ENCODE measurements at places on chromosomes 11 and 22.

GRCh38 chr11:67539550-67539949, 16.3 kb upstream of the CABP2 start:
- DNase-seq = no peak

DNA sequence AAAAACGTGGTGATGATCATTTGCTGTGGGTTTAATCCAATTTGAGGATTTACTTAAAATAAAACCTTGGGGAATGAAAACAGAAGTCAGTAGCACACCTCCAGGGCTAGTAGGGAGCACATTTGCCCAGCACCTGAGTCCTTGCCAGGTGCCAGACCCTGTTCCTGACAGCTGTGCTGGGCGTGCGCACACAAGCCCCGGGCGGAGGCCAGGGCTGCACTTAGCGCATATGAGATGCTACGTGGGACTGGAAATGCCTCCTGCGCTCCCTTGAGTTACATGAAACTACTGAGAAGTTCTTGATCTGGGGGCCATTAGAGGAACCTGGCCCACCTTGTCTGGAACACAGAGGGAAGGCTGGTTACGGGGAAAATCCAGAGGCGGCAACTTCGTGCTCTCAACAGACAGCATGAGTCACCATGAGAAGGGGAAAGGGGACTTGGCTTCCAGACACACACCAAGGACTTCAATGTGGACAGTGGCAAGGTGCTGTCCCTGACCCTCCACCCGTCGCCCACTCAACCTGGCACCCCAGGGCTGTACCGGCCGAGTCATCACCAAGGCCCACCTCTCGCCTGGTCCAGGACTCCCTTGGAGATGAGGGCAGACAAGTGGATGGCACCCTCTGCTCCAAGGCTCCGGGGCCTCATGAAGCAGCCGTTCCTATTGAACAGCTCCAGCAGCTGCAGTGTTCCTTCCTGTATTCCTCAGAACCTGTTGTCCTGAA, 1468.6 kb downstream of the BRD1 start:
- DNase-seq = no peak

DNA sequence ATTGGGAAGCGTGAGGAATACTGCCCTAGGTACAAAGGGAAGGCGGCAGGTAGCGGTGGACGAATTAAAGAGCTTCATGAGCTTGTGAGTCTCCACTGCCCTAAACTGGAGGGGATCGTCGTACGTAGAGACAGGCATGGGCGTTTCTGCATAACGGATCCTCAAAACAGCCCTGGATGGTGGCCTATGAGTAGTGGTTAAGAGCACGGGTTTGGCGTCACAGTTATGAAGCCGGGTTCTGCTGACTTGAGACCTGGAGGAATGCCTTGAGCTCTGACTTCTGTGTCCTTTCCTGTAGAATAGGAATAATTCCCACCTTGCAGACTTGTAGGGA, 335 bp downstream of the TMEM138 start:
- DNase-seq = no peak

GRCh38 chr11:17599460-17599925, 52.4 kb downstream of the OTOG start:
- no peak for DNase-seq

- peak; percentile 46 for DNase-seq
Observed at GRCh38 chr22:38051900-38052862, 5.0 kb upstream of the PICK1 start.

GRCh38 chr22:41620589-41621098, at the start of gene DESI1:
Gene DESI1, minus strand, starts transcription at chr22:41621043. Its CDS starts 204 bp downstream, at chr22:41620839.
- DNase-seq = no peak

GRCh38 chr22:26589367-26589844, 526 bp downstream of the TPST2 start:
- no peak for DNase-seq

DNA sequence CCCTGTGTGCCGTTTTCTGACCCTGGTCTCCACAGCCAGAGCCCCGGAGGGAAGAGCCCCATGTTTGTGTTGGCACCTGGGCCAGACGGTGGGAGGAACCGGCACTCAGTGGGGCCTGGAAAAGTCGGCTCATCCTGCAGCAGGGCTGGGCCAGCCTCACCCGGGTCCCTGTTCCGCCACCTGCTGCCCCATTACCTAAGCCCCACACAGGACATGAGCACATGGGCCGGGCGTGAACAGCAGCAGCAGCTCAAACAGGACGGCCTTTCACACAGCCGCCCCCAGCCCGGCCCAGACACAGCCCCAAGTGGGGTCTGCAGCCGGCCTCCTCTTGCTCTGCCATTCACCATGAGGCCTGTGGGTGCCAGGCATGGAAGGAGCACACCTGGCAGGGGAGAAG, 302.4 kb downstream of the MN1 start:
- no peak for DNase-seq

- no peak for DNase-seq
Observed at GRCh38 chr11:89184021-89184420, 6.3 kb downstream of the TYR start.

- no peak for DNase-seq
Observed at GRCh38 chr11:44707094-44707493, 19.7 kb upstream of the TSPAN18 start.

DNA sequence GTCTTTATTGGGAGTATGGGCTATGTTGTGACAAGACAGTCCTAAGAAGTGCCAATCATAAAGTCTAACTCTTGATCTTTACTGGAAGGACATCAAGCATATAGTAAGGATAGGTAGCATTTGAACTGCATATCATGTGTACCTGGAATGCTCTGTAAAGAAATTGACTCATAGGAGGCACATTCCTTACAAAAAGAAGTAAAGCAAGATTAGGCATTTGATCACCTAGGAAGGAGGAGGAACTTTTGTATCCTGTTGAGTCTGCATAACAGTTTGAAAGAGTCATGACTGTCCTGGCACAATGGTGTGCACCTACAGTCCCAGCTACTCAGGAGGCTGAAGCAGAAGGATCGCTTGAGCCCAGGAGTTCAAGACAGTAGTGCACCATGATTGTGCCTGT, 42.2 kb upstream of the DNAJB7 start:
- no peak for DNase-seq

- no peak for DNase-seq
Observed at GRCh38 chr11:69928121-69928520, 108.9 kb upstream of the FGF3 start.

DNA sequence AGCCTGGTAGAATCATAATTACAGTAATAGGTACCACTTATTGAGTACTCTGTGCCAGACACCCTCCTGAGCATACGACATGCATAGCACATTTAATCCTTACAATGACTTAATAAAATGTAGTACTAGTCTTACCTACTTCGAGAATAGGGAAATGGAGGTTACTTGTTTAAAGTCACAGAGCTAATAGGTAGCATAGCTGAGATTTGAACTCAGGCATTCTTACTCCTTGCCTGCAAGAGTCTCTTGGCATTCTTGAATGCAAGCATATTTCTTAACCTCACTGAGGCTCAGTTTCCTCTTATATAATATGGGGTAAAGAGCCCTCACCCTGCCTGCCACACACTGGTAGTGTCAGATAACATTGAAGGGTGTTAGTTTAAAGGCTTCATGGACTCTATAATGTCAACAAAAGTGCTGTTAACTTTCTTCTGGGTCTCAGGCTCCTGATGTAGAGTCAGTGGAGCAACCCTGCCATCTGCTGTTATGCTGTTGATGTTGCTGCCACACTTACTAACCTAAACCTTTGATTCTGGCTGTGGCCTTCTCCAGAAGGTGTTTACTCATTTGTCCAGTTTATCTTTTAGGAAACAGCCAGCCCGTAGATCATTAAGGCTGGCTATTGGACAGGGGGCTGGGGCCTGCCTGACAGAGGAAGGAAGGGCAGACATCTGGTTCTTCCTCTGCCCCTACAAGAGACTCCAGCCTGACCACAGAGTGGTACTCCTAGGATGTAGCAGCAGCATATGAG, 18.9 kb downstream of the LIMK2 start:
- DNase-seq = peak; percentile 14

DNA sequence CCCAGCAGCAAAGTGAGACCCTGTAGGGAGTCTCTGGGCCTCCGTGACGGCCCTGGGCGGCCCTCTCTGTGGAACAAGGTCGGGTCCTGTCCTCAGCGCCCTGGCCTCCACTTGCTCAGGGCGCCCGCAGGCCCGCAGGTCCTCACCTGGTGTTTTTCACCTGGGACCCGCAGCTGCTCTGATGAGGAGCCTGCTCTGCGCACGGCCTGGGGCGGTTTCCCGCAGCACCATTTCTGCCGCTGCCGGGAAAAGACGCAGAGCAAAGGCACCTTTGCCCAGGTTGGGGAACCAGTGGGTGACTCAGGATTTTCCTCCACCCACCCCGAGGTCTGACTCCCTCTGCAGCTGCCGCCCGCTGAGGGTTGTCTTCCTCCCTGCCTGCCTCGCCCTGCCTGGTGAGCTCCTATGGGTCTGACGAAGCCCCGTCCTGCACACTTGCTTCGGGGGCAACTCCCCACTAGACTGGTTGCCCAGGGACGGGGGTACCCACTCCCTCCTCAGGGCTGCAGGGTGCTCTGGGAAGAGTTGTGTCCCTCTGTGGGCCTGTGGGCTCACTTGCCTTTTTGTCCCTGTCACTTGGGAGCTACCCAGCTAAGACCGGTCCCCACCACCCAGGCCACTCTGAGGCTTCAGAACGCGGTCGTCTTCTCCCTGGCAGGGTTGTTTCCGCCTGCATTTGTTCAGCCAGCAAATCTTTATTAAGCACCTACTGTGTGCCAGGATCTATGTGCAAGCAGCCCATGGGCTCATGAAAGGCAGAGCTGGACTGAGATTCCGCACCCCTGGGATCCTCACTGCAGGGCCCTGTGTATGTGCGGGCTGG, 89.5 kb downstream of the KCNQ1 start:
- no peak for DNase-seq

GRCh38 chr11:114826910-114827442, 148.6 kb downstream of the NXPE2 start:
- DNase-seq = no peak

DNA sequence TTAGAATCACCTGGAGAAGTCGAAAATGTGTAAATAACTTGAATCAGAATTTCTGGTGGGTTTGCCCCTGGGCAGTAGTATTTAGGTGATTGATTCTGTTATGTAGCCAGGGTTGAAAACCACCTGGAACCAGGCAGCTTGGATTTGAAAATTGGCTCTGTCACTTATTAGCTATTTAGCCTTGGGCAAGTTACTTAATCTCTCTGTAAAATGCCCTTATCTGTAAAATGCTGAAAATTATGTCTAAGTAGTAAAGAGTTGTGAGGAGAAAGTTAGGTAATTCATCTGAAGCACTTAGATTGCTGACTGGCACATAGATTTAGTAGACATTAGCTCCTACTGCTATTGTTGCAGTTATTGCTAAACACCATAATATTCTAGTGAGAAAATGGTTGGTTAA, 49.3 kb downstream of the PPME1 start:
- DNase-seq = no peak

GRCh38 chr11:66045177-66045639, 3.8 kb downstream of the GAL3ST3 start:
- DNase-seq = peak; percentile 70

GRCh38 chr11:69541501-69542313, 60.2 kb downstream of the LINC01488 start:
- no peak for DNase-seq

- DNase-seq = peak; percentile 17
Observed at GRCh38 chr22:28855355-28856094, 27.8 kb upstream of the ZNRF3 start.

DNA sequence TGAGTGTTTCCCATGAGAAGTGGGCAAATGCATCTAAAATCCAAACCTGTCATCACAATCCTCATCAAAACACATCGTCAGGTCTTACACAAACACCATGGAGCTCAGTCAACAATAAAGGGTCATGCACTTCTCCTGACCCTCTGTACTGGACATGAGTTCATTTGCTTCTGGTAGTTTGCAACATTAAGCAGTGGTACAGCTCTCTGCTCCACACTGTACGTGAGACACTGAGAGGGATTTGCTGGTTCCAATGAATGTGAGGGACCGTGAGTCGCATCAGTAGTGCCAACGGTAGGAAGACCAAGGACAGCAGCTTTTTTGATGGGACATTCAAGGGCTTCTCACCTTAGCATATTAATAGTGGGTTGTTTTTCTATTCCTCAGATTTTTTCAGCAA, 752.3 kb downstream of the OPCML start:
- DNase-seq = no peak

- no peak for DNase-seq
Observed at GRCh38 chr11:8681837-8682302, 595 bp downstream of the TRIM66 start.

- DNase-seq = no peak
Observed at GRCh38 chr11:14636119-14636518, 7.5 kb upstream of the PDE3B start.

DNA sequence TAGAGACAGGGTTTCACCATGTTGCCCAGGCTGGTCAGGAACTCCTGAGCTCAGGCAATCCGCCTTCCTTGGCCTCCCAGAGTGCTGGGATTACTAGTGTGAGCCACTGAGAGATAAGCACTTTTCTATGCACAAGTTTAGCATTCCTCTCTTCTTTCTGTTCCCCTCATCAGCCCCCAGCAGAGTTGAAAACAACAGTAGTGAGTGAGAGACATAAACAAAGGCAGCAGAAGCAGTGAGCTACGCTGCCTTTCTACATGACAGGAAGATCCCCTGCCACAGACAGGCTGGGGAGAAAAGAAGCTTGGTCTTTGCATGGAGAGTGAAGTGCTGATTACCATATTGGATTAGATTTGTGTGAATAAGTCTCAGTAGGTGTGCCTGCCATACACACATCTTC, 392.0 kb upstream of the KIRREL3 start:
- no peak for DNase-seq

GRCh38 chr22:17882162-17882561, 107.9 kb upstream of the BID start:
- DNase-seq = no peak

DNA sequence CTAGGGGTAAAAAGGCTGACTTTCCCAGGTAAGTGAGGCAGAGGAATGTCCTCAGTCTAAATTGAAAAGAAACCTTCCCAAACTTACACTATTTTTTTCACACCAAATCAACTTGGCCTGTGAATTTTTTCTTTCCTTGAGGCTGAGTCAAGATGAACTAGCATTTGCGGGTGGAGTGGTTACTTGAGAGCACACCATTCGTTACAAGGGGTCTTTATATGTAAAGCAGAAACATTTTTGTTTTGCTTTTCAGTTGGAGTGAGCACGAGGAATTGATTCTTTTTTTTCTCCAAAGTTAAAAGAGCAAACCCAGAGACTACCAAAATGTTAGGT, 36.4 kb downstream of the MAML2 start:
- no peak for DNase-seq

DNA sequence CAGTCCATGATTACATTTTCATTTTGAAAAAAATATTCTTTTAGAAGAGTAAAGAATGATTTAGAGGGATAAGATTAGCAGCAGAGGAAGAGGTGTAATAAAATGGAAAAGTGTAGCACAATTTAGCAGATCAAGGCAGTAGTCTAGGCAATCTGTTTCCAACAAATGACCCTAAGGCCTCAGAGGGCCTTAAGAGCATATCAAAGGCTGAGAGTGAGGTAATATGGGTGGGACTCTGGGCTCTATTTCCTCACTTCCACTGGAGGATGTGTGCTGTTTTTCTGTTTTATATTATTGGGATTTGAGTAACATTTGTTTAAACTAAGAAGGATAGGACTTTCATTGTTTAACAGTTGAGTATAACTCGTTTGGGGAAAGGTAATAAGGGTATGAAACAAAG, 28.8 kb downstream of the CCDC81 start:
- DNase-seq = no peak

Data from stimulated activated CD4-positive, alpha-beta T cell treated with anti-CD3 and anti-CD28 coated beads, Interleukin-1b, Interleukin-23, amount 100 ng/mL, for 1 hour (primary cell).